ENCODE measurements at places on chromosomes 4 and X. TPM values are rescaled to one million over a fixed set of nuclear protein-coding genes. Genes with fewer than 3 reads are reported as not detected.

GRCh38 chr4:140568507-140569306 is at the start of gene UCP1:
TSS of gene UCP1 (minus strand) at chr4:140568961. CDS start at chr4:140568729, 232 bp downstream.
- DNase-seq = peak; percentile 20

DNA sequence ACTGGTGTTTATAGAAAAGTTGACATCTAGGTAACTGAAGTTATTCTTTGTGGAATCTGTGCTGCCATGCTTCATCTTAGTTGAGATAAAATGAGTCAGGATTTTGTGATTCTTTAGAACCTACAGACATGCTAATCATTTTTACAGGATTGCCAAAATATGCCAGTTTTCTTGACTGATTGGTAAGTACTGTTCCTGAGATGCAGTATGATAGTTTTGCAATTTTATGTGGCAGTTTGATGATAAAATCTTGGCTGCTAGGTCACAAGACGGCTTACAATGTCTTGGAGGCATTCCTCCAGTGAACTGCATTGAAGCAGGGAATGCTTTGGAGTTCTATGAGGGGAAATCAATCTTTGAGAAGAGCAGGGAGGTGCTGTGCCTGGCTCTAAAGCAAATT is 104.4 kb upstream of the ESX1 start:
- DNase-seq = no peak

- no peak for DNase-seq
Observed at GRCh38 chrX:2261831-2262667, 238.7 kb downstream of the DHRSX start.

- DNase-seq = no peak
Observed at GRCh38 chr4:91961504-91961903, 342.3 kb upstream of the GRID2 start.

DNA sequence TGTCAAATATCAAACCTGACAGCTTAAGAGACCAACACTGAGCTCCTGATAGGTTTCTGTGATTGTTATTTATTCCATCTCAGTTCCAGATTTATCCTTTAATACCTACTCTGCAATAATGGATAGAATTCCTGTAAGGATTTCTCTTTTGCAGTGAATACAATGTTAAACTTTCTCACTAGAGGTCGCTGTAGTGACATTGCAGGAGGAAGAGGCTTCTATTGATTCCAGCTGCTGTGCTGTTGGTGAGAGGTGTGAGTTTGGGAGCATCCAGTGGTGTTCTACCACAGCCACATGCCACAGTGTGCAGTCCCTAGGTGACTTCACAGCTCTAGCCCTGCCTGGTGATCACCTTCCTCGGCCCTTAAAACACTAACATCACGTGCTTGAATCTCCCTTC is 34.6 kb upstream of the DCAF8L2 start:
- DNase-seq = no peak

The ADGRG4 gene
- not detected for polyA plus RNA-seq

DNA sequence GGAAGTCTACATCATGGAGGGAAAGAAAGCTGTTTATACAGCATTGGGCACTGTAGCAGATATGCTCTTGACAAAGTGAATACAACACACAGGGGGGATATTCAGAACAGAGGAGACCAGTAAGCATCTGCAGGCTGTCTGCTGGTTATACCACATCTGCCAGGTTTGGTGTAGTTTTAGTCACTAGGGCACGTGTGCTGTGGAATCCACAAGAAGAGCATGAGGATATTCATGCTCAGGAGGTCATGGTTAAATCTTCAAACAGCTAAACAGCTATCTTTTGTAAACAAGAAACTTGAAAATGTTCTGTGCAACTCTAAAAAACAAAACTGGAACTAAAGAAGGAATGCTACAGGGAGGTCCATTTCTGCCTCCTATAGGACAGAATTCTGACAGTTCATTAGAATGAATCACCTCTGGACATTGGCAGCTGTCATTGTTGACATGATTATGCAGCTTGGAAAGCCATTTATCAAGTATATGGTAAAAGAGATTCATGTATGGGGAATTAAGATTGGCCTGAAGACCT is 175.8 kb downstream of the RCHY1 start:
- no peak for DNase-seq

All from CD14-positive monocyte (primary cell).